NCI-H2171 treated with DMSO at 0.1 percent for 48 hours (cell line): ENCODE measurements at places on chromosomes 7 and 10.
A peak's percentile ranks its signal among the peaks of the same experiment; 100 is the strongest.

DNA sequence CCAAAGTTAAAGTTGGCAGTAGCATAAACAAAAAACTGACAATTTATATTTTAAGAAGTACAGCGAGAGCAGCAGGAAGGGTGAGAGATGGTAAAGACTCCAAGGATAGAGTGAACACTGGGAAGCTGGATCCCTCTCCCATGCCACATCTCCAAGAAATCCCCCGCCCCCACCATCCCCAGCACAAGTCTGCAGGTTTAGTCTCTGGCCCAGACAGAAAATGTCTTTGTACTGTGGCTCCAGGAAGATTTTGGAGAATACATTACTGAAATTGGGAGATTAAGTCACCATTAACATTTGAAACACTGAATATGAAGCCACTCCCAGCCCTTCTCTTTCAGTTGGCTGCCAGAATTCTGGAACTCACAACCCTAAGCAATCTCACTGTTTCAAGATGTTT lies 140.3 kb downstream of the MACC1 start:
- no peak for DNase-seq

- DNase-seq: no peak
Measured at GRCh38 chr7:3309956-3310355, 8.9 kb downstream of the SDK1 start.

GRCh38 chr7:64314566-64314965 lies 805 bp downstream of the ZNF736 start:
- no peak for DNase-seq

DNA sequence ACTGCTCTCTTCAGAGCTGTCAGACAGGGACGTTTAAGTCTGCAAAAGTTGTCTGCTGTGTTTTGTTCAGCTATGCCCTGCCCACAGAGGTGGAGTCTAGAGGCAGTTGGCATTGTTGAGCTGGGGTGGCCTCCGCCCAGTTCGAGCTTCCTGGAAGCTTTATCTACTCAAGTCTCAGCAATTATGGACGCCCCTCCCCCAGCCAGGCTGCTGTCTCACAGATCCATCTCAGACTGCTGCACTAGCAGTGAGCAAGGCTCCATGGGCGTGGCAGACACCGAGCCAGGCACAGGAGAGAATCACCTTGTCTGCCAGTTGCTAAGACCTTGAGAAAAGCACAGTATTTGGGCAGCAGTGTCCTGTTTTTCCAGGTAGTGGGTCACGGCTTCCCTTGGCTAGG lies 98.1 kb downstream of the SDHAF3 start:
- peak; percentile 1 for DNase-seq
